ENCODE measurements at places on chromosomes 5 and 9.

GRCh38 chr5:172466062-172466461 lies 11.7 kb upstream of the SH3PXD2B start:
- ATAC-seq: no peak

DNA sequence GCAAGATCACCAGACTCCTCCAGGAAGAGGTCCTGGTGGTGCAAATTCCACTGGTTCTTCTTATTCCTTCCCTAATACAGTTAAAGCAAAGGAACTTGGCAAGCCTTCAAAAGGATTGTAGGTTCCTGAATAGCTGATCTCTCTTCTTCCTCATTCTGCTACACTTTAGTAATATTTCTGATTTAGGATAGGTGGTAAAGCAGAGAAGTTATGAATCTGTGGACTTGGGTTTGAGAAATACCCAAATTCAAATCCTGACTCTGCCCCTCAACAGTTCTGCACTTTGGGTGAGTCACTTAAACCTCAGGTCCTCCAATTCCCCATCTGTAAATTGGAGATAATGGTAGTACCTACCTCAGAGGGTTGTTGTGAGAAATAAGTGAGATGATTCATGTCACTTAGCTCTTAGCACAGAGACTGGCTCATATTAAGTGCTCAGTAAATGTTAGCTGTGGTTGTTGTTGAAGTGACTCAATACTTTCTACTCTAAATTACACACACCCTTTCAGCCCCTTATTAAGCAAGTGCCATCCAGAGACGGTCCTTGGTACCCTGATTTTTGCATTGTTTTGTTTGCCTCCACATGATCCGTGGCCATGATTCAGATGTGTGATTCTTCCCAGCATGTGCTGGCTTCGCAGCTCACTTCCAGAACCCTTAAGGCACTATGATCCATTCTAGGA lies 5.2 kb downstream of the SH3RF2 start:
- no peak for ATAC-seq

GRCh38 chr9:128818839-128819715 lies 777 bp downstream of the ENDOG start:
- peak; percentile 73 for ATAC-seq

- ATAC-seq: no peak
These were observed 163.2 kb downstream of the CACNA1B start for GRCh38 chr9:138040446-138041430.

DNA sequence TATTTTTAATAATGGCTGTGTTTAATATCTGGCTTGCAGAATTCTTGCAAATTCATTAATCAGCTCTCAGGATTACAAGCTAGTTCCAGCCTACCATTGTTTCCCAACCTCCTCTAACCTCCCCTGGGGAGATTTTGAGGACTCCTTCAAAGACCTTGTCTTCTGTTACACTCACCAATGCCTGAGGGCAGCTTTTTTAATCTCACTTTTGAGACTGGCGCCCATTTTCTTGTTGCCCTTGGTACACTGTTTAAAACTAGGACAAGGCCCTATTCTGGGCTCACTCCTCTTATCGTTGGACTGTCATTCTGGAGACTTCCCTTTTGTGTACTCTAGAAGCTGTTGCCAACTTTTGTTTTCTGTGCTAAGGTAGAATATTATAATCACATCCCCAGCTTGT lies 13.6 kb upstream of the EQTN start:
- no peak for ATAC-seq

DNA sequence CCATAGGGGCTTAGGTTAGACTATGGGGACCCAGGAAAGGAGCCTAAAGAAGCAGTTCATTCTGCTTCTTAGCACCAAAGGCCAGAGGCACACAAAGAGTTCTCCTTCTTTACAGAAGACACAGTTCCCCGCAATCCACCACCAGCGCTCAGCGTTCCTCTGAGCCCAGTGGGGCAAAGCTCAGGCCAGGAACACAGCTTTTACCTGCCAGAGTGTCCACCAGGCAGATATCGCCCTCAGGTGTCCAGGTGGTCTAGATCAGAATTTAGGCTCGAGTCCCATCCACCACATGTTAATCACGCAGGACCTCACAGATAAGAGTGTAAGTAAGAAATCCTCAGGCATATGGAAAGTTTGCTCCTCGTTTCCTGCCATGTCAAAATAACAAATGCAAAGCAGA lies 53.0 kb downstream of the UBE2QL1 start:
- no peak for ATAC-seq

DNA sequence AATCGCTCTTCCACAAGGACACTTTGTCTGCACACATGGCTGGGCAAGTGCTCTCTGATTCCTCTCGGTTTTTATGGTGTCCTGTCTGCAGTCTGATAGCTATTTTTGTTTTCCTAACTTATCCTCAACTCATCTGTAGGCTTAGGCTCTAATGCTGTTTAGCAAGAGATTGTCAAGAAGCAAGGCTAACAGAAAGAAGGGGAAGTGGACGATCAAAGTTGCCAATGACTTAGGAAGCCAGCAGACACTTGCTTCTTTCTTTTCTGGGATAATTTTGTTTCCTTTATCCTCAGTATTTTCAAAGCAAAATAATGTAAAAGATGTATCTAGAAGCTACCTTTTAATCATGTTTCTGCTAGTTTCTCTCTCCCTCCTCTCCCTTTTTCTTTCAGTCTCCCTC lies 130.7 kb downstream of the PRKACG start:
- no peak for ATAC-seq

DNA sequence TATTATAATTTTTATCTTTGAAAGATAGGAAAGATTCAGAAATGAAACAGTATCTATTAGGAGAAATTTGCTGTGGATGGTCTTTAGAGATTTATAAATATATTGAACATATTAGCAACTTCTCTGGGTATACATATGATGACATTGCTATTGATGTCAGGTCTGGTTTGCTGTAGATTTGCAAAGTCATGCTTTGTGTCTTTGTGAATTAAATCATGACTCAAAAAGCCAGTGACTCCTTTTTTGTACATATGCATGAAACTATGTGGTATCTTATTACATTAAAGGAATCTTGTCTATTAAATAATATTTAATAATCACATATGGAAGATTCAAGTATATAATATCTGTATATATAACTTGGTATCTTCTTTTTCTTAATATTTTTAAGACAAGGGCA lies 141.9 kb downstream of the ST8SIA4 start:
- ATAC-seq: no peak

GRCh38 chr5:174239718-174240117 lies 194.2 kb downstream of the NSG2 start:
- ATAC-seq: no peak

GRCh38 chr5:123033157-123033671 lies 3.3 kb downstream of the PPIC start:
- ATAC-seq: no peak

- no peak for ATAC-seq
These were observed 62.2 kb upstream of the IL33 start for GRCh38 chr9:6153425-6153824.

- no peak for ATAC-seq
These were observed 91.9 kb downstream of the MARCHF3 start for GRCh38 chr5:126938466-126938865.

DNA sequence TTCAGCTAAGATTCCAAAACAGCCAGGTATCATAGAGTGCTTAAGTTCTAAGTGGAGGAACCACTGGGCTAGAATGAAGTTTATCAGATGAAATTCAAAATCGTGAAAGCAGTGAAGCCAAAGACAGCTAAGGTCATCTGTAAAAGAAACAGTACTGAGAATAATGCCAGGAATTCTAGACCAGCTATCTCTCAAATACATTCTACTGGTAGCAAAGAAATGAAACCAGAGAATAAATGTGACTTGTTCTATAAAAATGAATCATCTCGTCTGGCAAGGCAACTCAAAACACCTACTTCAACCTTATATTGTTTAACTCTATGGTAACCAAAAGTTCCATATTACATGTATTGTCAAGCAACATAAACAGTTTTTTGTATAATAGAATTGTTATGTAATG lies 51.3 kb upstream of the RGMB start:
- ATAC-seq: no peak

GRCh38 chr9:19049917-19050636 lies 850 bp downstream of the RRAGA start:
- no peak for ATAC-seq

DNA sequence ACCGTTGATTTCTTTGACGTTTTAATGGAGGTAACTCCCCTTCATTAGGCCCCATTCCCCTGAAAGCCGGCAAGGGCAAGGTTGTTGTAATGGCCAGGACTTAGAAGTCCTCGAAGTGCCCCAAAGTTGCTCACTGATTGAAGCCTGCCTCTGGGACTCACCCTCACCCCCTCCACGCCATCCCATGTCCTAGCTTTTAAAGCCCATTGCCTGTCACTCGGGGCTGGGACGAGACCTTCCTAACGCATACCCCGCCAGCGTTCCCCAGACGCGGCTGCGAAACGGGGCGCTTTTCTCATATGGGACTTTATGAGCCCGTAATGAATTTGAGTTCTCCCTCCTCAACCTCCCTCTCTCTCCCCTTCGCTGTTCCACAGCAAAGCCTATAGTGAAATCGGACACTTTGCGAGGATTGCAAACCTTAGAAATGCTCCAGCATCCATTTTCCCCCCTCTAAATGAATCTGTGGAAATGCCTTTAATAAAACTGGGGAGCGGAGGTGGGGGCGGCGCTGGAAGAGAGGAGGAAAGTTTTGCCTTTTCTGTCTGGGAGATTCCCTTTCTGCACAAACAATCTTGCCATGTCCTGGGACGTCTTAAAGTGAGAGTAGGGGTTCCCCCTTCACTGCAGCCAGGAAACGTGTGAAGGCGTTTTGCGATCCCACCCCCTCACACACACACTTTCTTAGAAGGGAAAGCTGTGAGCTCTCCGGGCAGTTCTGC lies 1.5 kb downstream of the PAPPA start:
- no peak for ATAC-seq

- no peak for ATAC-seq
These were observed 117.6 kb downstream of the PCSK1 start for GRCh38 chr5:96315431-96315830.

GRCh38 chr9:78724896-78725295 lies 428.0 kb downstream of the PSAT1 start:
- ATAC-seq: no peak

- peak; percentile 93 for ATAC-seq
These were observed 74.4 kb downstream of the NRG2 start for GRCh38 chr5:139968547-139969261.

- no peak for ATAC-seq
These were observed 48.2 kb downstream of the RXRA start for GRCh38 chr9:134374301-134375010.

DNA sequence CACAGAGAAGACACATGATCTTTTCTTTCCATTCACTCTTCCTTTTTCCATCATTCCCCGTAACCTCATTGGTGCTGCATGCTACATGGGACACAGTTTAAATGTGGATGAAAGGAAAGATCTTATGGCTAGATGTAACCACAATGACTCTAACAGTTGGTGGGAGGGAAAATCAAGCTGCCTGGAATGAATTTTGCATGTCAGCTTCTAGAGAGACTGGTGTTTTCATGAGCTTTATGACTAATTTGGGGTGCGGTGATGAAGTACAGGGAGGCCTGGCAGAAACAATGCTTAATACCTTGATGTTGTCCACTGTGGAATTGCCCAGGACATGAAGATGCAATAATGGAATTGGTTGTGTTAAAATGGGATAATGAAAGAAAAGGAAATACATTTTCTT lies 55.9 kb upstream of the MYO10 start:
- no peak for ATAC-seq

DNA sequence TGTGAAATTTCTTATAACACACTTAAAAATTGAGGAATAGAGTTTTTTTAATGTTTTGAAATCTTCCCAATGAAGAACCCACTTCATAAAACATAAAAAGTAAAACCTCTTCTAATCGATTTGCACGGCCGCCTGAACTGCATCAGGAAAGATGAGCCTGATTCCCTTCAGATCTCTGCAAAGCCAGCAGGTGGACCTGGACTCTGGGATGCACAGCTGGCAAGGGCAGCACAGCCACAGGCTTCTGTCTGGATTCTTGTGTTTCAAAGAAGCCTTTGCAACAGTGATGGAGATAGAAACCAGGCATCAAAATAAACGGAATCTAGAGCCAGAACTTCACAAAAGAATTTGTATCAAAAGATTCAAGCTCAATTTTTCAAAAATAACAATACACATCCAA lies 36.0 kb upstream of the SPATA31C2 start:
- ATAC-seq: no peak

DNA sequence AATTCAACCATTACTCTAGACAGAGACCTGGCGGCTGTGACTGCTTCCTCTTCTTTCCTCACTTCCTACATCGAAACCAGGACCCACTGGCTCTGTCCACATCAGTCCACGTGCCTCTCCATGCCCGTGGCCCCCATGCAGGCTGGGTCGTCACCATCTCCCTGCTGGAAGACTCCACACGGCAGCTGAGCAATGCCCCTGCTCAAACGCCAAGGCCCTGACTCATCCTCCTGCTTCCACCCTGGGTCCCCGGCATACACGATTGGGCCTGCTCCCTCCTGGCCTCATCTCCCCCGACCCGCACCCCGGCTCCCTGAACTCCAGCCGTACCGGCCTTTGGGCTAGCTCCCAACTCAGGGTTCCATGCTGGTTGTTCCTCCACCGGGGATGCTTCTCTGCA lies 67.2 kb upstream of the IER5L start:
- no peak for ATAC-seq

GRCh38 chr5:181198106-181198685 lies 6.8 kb downstream of the TRIM7 start:
- no peak for ATAC-seq

GRCh38 chr5:179154346-179154990 lies 94.3 kb downstream of the ZNF354C start:
- peak; percentile 16 for ATAC-seq

DNA sequence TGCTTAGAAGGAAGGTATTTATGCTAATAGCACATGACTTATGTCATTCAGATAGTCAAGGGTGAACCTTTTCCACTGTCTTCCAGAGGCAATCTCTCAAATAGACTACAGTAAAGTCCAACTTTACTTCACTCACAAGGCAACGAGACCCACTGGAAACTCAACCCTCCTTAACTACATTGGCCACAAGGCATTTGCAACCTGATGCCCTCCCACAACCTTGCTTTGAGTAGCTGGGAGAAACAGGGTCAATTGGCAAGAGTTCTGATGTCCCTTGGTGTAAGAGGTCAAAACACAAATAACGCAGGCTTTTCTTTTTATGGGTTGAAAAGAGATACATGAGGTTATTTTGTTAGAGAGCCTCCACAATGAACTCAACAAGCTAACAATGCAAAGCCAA lies 6.1 kb downstream of the GAS1 start:
- no peak for ATAC-seq

DNA sequence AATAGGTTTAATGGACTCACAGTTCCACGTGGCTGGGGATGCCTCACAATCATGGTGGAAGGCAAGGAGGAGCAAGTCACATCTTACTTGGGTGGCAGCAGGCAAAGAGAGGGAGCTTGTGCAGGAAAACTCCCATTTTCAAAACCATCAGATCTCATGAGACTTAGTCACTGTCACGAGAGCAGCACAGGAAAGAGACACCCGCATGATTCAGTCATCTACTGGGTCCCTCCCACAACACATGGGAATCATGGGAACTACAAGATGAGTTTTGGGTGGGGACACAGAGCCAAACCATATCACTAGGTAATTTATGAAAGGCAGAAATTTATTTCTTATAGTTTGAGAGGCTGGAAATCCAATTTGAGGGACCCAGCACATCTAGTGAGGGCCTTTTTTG lies 40.0 kb downstream of the MTREX start:
- no peak for ATAC-seq

All from stimulated activated memory B cell treated with anti-CD40 and anti-IgM and Interleukin-4, amounts not matched to agents 10 μg/mL and 1 μg/mL and 100 μg/mL, for 72 hours (primary cell).